Stimulated activated CD8-positive, alpha-beta memory T cell treated with anti-CD3 and anti-CD28 coated beads, Interleukin-2, amount 100 ng/mL, for 48 hours (primary cell): ENCODE measurements at places on chromosomes 7 and 10.

DNA sequence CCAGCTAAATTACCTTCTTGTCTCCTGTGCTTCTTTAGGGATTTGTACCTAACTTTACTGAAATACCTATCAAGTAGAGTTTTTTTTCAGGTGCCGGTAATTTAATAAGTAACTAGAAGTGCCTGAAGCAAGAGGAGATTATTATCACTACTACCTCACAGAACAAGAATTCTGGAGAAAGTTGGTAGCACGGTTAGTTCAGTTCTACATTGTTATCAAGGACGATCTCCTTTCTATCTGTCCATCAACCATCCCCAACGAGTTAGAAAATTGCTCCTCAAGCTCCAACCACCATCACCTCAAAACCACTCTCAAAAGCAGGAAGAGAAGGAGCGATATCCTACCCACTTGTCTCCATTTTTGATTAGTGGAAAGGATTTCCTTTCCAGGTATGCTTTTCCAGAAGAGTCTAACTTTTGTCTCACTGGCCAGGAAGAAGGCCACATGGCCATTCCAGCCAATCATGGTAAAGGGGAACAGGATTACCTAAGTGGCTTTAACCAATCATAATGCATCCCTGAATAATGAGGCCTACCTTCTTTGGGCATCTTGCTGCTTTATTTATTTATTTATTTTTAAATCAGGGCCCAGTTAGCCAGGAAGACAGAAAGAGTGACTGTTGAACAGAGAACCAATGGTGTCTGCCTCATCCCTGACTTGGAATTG, 265.2 kb downstream of the SNX13 start:
- DNase-seq = no peak

- no peak for DNase-seq
These were observed 898.6 kb downstream of the KCNMA1 start for GRCh38 chr10:76738991-76739390.

DNA sequence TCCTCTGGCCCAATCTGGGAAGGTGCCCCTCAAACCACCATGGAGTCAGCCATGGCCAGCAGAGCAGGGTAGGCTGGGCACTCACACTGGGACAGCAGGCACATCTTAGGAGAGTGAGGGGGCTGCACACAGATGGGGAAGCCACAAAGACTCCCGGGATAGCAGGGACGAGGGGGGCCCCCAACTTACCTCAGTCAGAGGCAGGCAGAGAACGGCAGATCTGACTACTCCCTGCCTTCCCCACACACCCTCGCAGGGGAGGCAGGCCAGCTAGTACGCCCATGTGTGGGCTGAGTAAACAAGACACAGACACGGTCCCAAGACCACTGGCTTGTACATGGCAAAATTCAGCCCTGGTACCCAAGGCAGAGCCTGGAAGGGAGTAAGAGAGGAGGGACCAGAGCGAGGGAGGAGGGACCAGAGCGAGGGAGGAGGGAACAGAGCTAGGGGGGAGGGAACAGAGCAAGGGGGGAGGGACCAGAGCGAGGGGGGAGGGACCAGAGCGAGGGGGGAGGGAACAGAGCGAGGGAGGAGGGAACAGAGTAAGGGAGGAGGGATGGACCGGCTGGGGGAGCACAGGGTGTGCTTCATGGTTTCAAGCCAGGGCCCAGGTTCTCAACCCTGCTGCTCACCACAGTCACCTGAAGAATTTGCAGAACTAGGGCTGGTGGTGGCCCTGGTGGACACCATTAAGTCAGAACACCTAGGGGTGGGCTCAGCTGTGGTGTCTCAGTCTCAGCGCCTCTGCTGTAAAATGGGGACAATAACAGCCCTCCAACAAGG, 73.8 kb downstream of the RGS10 start:
- DNase-seq = no peak

GRCh38 chr7:125136755-125137532, 207.3 kb upstream of the POT1 start:
- no peak for DNase-seq

DNA sequence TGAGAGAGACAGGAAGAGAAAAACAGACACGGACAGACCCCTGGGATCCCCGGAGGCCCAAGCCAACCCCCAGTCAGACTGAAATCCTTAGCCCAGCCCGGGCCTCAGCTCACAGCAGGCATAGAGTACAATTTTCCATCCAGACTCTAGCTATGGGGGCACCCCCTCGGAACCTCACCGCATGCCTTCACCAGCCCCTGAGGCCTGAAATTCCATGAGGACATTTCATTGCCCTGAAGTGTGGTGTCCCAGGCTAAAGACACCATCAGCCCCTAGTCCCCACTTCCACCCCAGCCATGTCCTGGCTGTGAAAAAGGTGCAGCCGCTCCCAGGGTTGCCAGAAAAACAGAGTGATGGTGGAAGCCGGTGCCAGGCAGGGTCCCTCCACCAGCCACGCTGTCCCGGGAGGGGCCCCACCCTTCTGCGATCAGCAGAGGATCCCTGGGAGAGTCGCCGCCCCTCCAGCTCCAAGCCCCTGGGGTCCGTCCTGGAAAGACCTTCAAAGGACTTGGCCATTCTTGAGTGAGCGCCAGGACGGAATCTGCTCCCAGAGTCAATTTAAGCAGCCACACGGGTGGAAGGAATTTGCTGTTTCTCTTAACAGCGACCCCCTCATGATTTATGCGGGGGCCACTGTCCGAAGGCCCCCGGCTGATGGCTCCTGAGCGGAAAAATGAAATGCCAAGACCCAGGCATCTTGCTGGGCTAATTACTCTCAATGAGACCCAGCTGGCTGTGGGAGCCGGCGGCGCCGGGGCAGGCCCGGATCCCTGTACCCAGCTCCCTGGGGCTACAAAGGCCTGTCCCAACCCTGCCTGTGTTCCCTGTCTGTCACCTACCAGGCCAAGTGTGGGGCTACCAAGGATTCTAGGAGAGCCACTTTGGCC, 23.2 kb downstream of the MYL10 start:
- no peak for DNase-seq

DNA sequence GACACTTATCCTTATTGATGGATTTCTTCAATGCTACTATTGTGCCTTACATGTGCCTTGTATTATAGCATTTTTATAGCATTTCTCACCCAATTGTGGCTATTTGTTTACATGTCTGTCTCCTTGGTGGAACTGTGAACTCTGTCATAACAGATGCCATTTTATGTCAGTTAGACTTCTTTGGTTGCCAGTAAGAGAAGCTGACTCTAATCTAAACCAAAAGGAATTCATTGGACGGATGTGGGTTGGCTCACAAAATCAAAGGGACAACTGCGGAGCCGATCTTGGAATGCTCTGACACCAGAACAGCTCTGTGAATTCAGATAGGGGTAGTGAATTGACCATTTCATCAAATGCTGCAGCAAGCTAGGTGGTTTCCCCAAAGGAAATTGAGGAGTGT, 15.0 kb downstream of the GARIN1A start:
- no peak for DNase-seq

- no peak for DNase-seq
These were observed 87.9 kb upstream of the PLXDC2 start for GRCh38 chr10:19728376-19728775.

DNA sequence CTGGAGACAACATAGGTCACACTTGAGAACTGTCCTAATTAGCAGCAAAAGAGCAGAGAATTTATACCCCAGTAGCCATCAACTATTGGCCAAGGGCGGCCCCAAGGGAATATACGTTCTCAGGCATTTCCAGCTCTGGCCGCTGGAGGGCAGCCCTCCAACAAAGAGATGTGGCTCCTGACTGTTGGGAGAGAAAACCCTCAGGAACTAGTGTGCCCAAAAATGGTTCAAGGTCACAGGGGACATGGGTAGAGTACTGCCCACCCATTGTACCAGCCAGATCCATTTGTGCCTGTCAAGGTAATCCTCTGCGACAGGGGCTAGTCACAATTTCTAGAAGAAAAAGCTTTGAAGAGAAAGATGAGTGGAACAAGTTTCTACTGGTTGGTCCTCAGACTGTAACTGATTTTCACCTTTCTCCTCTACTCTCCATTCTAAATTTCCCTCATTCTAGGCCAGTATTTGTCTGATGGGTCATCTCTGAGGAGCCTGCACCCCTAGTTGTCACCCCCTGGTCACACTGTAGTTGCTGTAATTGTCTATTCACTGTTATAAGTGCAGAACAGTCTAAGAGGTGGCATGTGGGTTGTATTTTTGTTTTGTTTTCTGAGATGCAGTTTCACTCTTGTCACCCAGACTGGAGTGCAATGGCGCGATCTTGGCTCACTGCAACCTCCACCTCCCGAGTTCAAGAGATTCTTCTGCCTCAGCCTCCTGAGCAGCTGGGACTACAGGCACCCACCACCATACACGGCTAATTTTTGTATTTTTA, 14.7 kb upstream of the C7orf33 start:
- DNase-seq = peak; percentile 46

GRCh38 chr7:12738665-12739064, 51.2 kb downstream of the ARL4A start:
- no peak for DNase-seq

GRCh38 chr10:60955316-60955715, 11.3 kb upstream of the RHOBTB1 start:
- no peak for DNase-seq

DNA sequence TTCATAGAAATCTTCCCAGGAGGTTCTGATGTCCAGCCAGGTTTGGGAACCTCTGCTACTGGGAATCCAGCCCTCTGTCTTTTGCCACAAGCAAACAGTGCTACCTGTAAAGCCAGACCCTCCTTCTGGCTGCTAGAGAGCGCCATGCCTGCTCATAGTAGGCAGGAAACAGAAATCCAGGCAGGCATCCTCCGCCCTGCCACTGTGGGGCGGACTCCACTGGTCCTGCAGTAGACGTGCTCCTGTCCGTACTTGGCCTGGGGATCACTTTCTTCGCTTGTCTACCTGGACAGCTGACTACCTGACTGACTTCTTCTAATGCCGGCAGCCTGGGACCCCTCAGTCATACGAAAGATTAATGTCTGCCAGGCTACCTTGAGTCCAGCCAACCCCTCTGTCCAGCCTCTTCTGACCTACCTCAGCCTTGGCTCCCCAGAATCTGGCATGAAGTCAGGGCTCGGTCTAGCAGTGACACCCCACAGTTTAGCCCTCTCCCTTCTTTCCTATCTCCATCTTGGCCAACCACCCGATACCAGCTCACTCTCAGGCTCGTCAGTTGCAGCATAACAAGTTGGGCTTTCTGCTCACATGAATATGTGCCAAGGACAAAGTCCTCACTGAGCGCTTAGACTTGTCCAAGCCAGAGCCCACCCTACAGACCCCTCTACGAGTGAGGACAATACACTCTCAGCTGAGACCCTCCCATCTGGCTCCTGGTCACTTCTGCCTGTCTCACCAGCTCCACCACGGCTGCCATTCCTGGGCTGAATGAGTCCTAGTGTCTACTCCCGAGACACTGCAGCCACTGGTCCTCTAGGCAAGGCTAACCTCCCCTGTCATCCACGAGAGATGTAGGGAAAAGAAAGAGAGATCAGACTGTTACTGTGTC, 43.9 kb upstream of the OPALIN start:
- DNase-seq = no peak

GRCh38 chr7:149799397-149800168, 26.2 kb upstream of the ZNF467 start:
- DNase-seq = peak; percentile 27

DNA sequence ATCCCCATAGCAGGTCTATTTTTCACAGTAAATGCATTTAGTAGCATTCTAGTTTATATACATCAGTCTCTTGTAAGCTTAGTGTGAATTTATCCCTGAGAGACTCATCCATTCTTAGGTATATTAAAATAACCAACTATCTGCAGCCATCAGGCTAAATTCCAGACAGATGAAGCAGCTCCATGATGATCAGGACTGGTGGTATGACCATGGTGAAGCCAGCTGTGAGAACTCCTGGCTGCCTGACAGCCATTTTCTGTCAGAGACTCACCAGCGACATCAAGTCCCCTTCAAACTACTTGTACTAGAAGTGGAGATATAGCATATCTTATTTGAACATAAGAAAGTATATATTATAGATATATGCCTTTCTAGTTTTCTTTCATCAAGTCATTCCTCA, 70.3 kb upstream of the GSDME start:
- DNase-seq = no peak

- no peak for DNase-seq
These were observed 1.6 kb upstream of the ORAI2 start for GRCh38 chr7:102431617-102432298.

- DNase-seq = no peak
These were observed 12.4 kb upstream of the TNKS2 start for GRCh38 chr10:91785830-91786229.

DNA sequence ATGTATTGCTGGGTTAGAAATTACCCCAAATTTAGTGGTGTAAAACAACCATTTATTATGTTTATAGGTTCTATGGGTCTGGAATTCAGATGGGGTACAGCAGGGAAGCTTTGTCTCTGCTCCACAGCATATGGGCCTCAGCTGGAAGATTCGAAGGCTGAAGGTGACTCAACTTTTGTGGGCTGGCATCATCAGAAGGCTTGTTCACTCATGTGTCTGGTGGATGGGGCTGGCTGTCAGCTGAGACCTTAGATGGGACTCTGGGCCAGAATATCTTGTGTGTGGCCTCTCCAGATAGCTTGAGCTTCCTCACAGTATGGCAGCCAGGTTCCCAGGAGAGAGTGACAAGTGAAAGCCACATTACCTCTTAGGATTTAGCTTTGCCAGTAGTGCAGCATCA, 45.9 kb downstream of the ZNF503 start:
- DNase-seq = no peak

DNA sequence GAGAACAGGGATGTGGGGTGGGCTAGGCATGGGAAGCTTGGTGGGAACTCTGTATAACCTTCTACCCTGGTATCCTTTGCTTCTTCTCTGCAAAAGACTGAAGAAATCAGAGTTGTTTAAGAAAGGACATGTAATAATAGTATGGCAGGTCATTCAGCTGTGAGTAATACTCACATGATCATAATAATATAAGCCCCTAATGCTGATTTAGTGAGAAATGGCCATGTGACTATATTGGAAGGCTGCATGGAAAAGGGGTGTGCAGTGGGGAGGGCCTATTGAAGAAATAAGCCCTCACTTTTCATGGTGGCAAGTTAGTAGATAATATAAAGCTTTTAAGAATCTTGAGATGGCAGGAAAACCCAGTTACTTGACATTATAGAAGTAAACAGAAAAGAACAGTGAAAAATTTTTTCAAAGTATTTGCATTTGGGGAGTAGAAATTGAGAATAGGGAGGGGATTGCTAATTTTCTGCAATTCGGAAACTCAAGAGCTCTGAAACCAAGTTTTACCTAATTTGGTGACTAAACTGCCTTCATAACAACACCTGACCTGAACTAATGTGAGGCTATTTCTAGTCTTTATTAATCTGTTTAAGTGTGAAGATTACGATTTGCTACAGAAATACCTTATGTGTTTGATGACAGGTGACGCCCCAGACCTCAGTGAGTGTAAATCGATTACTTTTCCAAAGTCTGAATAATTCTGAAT, 44.4 kb downstream of the ATXN7L1 start:
- no peak for DNase-seq

- no peak for DNase-seq
These were observed 267.7 kb downstream of the ACTR3B start for GRCh38 chr7:153027210-153027609.

GRCh38 chr7:99666013-99666395, 13.8 kb downstream of the CYP3A5 start:
- no peak for DNase-seq

- DNase-seq = no peak
These were observed 349.4 kb downstream of the GATA3 start for GRCh38 chr10:8403711-8404371.
